ENCODE measurements at places on chromosomes 11 and 22.
A peak's percentile ranks its signal among the peaks of the same experiment; 100 is the strongest.

DNA sequence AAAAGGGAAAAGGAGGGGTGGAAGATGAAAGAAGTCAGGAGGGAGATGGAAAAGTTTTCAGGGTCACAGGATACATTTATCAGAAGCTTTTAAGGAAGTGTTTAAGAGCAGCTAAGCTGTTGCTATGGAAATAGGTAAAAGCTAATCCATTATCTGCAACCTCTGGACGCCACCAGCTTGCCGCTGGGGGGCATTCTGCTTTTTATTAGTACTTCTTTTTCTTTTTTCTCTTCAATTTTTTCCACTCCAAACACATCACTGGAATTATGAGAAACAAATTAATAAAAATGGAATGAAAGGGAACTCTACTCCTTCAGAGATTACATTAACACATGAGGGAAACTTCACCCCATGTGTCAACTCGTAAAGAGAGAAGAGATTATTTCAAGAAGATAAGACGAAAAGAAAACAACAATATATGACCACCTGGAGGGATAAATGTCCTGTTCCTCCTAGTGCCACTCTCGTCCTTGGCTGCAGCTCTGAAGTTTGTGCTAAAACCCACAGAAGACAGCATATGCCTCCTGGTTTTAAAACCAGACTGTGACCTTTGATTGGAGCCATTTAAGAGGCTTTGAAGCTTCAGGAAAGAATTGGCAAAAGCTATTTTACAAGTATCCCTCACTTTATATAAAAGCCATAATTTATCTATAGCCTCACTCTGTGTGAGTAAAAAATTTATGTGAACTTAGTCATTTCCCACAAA is 972.8 kb downstream of the OPCML start:
- DNase-seq, result peak; percentile 68

DNA sequence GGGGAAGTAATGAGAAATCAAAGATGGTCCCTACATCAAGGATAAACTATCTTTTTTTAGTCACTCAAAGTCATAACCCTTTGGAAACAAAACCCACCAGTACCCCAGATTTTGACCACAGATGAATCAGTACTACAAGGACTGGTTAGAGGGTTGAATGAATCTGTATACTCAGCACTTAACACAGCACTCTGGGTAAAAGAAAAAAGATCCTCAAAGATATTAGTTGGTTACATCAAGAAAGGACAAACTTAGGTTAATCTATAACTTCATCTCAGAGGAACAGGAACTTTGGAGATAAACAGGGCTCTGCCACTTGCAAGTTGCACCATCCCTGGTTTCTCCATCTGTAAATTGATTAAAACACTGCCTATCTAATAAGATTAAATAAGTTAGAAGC is 18.8 kb downstream of the SC5D start:
- DNase-seq, result no peak

- DNase-seq, result no peak
Measured at GRCh38 chr22:28030473-28030872, 111.4 kb upstream of the PITPNB start.

DNA sequence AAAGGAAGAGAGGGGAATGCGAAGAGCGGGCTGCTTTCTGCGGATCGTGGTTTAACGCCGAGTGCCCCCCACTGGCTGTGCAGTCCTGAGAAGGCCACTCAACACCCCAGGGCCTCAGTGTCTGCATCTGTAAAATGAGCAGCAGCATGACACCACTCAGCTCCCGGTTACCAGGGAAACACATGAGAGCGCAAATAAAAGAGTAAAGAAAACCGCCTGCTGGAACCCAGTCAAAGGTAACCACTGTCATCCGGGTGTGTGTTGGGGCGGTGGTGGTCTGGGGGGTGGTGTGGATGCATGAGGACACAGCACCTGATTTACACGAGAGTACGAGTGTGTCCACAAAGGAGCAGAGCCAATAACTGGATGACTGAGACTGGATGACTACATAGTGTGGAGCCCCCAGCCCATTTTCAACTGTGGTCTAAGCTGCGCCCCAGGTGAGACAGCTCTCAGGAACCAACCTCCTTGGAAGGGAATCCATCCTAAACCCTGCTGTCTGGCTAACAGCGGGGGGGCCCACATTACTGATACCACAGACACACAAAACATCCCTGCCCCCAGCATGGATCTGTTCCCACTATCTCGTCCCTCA is 5.7 kb downstream of the CELSR1 start:
- peak; percentile 37 for DNase-seq

- DNase-seq, result peak; percentile 79
Measured at GRCh38 chr22:17562906-17563870, at the start of gene SLC25A18. Gene SLC25A18 (plus strand): TSS chr22:17563498. CDS start chr22:17579945, 16,447 bp downstream.

DNA sequence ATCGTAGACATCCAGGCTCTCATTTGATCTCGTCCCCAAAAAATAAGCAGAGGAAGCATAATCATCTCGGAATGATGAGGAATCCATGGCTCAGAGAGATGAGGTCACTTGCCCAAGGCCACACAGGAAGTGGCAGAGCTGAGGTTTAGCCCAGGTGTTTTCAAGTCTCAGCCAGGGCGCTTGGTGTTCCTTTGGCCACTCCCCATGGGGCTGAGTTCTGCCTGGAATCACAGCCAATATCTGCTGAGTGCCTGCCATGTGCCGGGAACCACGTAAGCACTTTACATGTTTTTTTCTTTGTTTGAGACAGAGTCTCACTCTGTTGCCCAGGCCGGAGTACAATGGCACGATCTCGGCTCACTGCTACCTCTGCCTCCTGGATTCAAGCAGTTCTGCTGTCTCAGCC is 29.5 kb upstream of the MYH9 start:
- peak; percentile 72 for DNase-seq

GRCh38 chr11:72760539-72761405 is 8.6 kb upstream of the ARAP1 start:
- DNase-seq, result peak; percentile 38

GRCh38 chr11:45666648-45667642 is 1.5 kb upstream of the CHST1 start:
- no peak for DNase-seq

DNA sequence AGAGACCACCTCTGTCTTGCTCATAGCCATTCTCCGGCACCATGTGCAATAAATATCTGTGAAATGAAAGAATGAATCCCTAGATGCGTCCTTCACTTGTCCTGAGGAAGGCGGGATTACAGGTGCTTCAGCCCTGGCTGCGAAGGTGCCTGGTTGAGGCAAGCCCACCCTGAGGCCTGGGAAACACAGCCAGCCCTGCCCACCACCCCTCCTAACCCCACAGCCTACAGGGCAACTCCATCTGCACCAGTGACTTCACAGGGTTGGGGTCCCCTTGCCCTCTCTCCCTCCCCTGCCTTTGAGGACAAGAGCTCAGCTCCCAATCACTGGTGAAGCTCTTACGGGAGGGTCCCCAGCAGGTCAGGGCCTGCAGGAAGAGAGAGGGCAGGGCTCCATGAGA is 17.5 kb upstream of the SCGB1A1 start:
- DNase-seq, result no peak
